ENCODE measurements at places on chromosomes 3 and 15. TPM values are rescaled to one million over a fixed set of nuclear protein-coding genes. Genes with fewer than 3 reads are reported as not detected.

Gene EBLN2
- 4.8 TPM for total RNA-seq

GRCh38 chr3:47186285-47186684 is 22.4 kb upstream of the SETD2 start:
- DNase-seq, result no peak

Gene IL5RA
- total RNA-seq, result not detected

- DNase-seq, result peak; percentile 13
Measured at GRCh38 chr3:186826410-186826975, 16.0 kb upstream of the ADIPOQ start.

DNA sequence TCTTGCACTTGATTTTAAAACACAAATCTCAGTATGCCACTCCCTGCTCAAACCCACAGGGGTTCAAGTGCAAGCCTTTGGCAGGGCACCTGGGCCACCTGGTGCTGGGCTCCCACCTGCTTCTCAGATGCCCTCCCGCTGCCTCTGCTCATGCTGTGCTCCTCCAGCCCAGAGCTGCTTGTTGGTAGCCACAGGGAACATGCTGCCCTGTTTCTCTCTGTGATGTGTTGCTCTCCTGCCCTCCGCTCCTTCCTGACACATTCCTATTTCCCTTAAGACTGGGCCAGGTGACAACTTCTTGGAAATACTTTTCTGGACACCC is 27.1 kb upstream of the KY start:
- DNase-seq, result no peak
